ENCODE measurements at places on chromosomes 6 and 20.

- DNase-seq = no peak
Observed at GRCh38 chr6:43205849-43206248, 23.4 kb downstream of the DNPH1 start.

GRCh38 chr6:151131324-151132007 is 108.3 kb upstream of the AKAP12 start:
- DNase-seq = no peak

GRCh38 chr6:150934380-150934779 is 68.9 kb downstream of the MTHFD1L start:
- no peak for DNase-seq

DNA sequence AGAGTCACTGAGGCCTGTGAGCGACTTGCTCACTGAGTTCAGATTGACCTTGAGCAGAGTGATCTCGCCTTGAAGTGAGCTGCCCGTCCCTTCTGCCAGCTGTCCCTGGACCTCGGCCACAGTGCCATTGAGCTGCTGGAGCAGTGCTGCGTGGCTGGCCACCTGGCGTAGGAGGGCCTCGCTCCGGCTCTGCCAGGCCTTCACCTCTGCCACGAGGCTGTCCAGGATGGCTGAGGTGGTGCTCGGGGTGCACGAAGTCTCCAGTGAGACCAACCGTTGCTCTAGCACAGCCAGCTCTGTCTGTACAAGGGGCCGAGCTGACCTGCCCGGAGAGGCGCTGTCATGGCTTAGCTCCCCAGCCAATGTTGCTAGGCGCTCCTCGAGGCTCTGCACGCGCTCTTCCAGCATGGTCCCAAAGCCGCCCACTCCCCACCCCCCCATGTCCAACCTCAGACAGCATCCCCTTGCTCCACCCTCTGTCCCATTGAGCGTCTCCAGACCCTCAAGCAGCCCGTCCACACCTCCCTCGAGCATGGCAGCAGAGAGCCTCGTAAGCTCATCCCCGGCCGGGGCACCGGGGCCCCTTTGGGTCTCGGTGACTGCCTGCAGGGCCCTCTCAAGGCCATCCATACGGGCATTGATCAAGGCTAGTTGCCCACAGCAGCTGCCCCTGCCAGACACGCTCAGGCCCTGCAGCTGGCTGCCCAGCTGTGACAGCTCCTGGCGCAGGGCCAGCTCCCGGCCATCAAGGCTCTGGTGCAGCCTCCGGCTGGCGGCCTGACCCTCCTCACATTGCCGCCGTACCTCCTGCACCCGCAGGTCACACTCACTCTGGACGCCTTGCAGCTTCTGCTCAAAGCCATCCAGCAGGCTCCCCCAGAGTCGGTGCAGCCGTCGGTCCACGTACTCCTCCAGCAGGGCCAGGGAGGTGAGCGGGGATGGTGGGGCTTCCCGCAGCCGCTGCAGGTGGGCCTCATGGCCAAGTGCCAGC is 4.6 kb downstream of the EMILIN3 start:
- no peak for DNase-seq

GRCh38 chr6:55778705-55779104 is 96.7 kb downstream of the BMP5 start:
- DNase-seq = no peak

- no peak for DNase-seq
Observed at GRCh38 chr20:3543901-3544507, 73.2 kb downstream of the ATRN start.

DNA sequence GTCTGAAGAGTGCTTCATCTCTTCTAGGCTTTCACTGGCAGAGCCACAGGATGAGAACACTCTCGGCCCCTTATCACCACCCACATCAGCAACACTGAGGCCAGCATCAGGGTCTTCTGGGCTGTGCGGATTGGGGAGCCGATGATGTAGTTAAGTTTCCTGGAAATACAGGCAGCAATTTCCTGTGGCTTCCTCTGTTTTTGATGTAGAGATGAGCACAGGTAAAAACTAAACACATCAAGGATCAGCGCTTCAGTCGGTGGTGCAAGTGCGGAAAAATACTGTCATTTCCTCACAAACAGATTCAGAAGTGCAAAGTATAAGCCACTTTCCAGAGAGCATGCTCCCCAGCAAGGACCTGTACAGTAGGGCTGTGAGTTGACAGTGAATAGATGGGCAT is 62.6 kb downstream of the BACH2 start:
- peak; percentile 54 for DNase-seq

DNA sequence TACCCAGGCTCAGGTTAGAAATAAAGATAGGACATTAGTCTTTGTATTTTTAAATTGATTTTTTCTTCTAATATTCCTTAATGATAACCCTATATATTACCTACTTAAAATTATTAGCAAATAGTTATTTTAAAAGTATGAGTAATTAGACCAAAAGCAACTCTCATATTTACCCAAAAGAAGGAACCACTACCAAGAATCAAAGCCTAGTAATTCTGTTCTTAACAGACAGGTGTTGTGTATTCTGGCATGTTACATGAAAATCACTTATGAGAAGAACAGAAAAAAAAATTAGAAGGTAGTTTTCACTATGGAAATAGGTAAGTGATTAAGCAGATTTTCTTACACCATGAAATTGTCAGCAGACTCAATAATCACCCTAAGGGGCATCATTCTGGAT is 105.1 kb downstream of the ATG5 start:
- DNase-seq = no peak

GRCh38 chr20:38136421-38137245 is 28.4 kb downstream of the TGM2 start:
- no peak for DNase-seq

- no peak for DNase-seq
Observed at GRCh38 chr6:129243377-129243776, 360.4 kb downstream of the LAMA2 start.

DNA sequence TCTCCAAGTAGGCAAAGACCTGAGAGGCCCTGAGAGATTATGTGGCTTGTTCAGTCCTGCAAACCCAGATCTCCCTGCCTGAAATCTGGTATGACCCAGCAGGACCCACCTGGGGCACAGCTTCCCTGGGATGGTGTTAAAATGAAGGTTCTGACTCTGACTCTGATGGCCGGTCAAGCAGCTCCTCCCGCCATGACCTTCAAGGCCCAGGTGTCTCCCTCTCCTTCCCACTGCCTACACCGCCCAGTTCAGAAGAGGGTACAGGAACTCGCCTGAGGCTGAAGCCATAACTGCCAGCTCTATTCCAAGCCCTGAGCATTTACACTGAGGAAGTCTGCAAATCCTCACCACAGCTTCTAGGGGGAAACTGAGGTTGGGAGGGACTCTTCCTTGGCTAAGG is 5.9 kb upstream of the CST7 start:
- DNase-seq = no peak

DNA sequence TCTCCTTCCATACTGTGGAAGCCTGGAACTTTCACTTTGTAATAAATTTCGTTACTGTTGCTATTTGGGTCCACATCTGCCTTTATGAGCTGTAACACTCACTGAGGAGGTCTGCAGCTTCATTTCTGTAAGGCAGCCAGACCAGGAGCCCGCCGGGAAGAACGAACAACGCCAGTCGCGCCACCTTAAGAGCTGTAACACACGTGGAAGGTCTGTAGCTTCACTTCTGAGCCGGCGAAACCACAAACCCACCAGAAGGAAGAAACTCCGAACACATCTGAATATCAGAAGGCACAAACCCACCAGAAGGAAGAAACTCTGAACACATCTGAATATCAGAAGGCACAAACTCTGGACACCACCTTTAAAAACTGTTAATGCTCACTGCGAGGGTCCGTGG is 589.9 kb upstream of the SLC35B3 start:
- DNase-seq = no peak

GRCh38 chr6:106117579-106117978 is 31.4 kb downstream of the PRDM1 start:
- peak; percentile 32 for DNase-seq

- DNase-seq = no peak
Observed at GRCh38 chr6:24603241-24603640, 42.8 kb downstream of the KIAA0319 start.

DNA sequence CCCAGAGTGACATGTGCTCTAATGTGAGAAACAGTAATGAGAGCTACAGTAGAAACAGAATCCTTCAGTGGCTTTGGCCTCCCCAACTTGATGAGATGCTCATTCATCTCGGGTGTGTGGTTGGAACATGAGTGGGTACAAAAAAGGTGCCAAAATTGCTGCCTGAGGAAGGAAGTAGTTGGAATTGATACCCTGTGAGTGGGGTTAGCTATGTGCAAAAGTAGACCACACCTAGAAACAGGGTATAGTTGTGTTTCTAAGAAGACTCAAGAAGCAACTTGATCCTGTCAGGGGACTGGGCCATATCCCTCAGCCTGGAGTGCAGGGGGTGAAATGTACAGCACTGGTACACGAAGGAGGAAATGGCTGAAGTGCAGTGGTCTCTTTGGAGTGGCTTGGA is 206.4 kb upstream of the SUPT3H start:
- no peak for DNase-seq

DNA sequence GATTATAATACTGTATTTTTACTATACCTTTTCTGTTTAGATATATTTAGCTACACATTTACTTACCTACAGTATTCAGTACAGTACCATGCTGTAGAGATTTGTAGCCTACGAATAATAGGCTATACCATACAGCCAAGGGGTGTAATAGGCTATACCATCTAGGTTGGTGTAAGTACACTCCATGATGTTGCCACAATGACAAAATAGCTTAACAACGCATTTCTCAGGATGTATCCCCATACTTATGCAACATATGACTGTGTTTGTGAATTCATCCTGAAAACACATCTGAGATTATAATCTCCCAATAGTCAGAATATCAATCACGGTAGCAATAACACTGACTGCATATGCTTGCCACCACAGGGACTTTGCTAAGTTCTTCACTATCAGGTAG is 20.7 kb downstream of the B4GALT5 start:
- DNase-seq = no peak

GRCh38 chr6:41200901-41201763 is at the start of gene TREML2:
Gene TREML2 (minus strand): TSS chr6:41201149. CDS start chr6:41201008, 141 bp downstream.
- no peak for DNase-seq

DNA sequence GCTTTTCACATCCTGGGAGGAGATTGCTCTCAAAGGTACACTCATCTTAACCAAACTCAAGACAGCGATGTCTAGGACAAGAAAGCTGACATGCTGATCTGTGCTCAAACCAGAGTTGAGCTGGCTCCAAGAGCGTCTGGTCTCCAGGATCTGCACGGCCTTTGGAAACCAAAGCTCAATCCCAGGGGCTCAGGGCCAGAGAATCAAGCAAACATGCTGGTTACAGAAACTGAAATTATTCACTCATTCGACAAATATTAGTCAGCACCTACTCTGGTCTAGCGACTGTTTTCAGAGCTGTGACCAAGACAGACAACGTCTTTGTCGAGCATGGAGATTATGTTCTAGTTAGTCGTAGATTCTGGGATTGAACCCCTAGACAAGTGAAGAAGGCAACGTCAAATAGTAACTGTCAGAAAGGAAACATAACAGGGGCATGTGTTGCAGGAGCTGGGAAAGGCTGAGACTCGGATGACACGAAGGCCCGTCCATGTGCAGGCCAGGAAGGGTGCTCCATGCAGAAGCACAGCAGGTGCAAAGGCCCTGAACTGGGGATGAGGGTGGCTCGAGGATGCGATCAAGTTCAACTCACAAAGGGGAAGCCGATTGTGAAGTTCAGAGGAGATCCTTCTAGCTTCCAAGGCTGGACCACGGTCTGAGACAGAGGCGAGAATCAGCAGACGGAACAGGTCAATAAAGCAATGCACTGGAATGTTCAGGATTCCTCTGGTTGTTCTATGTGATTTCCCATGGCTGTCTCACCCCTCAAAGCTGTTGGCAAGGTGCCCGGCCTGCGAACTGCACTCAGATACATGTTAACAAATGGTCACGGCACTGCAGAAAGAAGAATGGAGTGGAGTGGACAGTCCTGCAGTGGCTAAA is 12.5 kb upstream of the PCK1 start:
- DNase-seq = no peak

DNA sequence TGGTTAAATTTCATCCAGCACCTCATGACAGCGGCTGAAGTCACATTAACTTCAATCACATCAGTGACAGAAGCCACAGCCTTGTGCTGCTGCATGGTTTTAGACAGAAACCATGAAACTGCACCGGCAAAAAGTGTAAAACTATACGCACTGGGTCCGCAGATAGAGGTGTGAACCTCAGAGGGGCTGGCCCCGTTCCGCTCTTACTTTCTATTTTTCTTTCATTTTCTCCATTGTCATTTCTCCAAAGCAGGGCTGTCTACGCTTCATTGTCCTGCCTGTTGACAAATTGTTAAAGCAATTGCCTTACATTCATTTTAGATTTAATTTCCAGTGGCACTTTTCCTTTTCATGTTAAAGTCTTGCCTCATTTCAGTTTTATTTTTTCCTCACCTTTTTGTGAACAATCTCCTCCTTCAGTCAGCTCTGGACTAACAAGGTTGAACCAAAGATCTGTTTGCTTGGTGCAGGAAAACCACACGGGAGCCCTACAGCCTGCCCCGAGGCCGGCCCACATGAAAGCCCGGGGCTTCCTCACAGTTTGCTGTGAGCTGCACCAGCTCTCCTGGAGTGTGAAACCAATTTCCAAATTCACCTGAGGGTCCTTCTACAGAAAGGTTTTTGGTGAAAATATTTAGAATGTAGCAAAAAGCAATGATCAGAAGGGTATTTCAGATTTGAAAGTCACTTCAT is 63.7 kb downstream of the PRR18 start:
- DNase-seq = no peak

DNA sequence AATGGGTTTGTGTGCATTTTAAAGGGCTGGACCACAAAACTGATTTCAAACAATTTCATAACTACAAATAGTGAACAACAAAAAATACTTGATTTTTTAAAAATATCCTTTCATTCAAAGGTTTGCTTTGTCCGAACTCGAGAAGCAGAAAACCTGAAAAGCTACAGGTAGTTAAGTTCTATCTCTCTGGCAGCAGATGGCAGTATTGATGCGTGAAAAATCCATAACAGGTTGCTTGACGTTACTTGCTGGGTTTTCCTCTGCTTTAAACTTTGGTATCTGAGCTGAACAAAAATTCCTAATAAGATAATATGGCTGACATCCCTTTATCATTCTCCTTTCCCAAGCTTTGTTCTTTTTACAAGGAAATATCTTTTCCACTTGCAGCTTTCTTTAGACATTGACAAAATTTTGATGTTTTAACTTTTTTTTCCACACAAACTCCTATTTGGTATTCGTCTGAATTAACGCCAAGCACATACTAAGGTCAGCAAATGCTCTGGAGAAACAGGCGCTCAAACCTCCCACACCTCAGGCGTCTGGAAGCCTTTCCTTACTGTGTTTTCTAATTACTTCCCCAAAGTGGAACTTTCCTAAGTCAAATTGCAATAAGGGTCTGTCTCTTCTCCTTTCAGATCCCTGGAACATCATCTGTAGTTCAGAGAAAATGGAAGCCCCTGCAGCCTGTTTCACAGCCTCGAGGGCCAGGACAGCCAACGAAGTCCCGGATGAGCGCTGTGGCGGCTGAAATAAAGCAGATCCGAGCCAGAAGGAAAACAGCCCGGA is 50.3 kb upstream of the GFRAL start:
- no peak for DNase-seq

DNA sequence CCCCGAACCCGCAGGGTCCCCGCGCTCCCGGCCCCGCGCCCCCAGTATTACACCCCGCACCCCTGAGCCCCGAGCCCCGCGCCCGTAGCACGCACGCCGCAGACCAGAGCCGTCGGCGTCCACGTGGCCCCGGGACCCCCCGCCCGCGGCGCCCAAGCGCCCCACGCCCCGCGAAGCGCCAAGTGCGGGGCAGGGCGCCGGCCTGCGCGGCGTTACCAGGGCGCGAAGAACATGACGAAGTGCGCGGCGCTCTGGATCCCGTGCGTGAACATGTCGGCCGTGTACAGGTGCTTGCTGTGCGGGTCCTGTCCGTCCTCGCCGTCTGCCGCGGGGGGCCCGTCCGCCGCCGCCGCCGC is 312 bp downstream of the TXNDC5 start:
- DNase-seq = no peak

All from activated T-helper 1 cell treated with Interleukin-2 at 50 U/mL for 16 hours (primary cell).